ENCODE measurements at places on chromosomes 1 and 21. TPM values are rescaled to one million over a fixed set of nuclear protein-coding genes. Genes with fewer than 3 reads are reported as not detected.

The ATP5PB gene
- 192 TPM for total RNA-seq

The PTPRF gene
- 114 TPM for total RNA-seq

The HUNK gene
- total RNA-seq: not detected

The FHAD1 gene
- 5.1 TPM for total RNA-seq

The TNFRSF8 gene
- not detected for total RNA-seq

The NECAP2 gene
- total RNA-seq: 43.1 TPM

DNA sequence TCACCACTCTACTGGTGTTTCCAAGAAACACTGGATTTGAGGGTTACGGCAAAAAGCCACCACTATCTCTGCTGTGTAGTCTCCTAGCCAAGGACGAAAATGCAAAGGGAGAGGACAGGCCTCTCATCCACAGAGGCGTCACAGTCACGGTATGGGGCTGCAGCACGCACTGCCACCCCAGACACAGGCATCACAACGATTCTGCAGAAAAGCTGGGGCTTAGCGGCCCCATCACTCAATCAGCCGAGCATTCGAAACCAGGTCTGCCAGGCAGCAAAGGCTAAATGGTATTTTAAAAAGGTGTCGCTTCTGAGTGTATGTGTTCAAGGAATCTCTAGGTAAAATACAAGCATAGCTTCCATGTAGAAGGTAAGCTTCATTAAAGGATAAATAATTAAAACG is 1.4 kb downstream of the RIPK4 start:
- no peak for DNase-seq

- DNase-seq: no peak
These were observed 14.6 kb upstream of the RGS8 start for GRCh38 chr1:182698971-182699370.

GRCh38 chr1:117026361-117026760 is 24.8 kb downstream of the CD101 start:
- no peak for DNase-seq

- DNase-seq: no peak
These were observed 179.9 kb upstream of the ZC3H12A start for GRCh38 chr1:37294529-37294928.

DNA sequence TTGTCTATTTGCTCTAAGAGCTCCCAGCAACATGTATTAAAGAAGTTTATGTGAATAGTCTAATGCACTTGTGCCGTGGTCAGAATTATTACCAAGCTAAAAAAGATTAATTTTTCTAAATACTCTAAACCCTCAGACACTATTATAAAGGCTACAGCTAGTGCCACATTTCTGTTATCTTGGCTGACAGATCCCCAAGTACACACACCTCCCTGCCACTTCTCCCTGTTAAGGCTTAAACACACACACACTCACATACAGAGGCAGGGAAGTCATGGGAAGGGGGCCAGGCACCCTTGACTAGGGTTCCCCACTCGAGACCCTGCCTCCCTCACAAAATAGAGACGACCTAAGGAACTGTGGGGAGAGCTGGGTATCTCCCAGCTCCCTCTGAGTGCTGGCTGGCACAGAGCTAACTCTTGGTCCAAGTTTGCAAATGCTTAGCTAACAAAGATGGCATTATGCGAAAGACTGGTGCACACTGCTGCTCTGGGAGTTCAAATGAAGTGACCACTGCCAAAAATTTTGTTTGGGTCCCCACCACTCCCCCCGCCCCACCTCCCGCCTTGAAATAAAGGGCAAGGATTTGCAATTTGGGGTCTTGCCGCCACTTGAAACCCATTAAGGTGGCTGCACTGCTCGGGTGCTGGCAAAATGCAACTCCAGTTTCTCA is 9.8 kb downstream of the SSBP3 start:
- DNase-seq: no peak

- peak; percentile 65 for DNase-seq
These were observed 120.7 kb downstream of the CNIH3 start for GRCh38 chr1:224736619-224737352.
